ENCODE measurements at places on chromosomes 7 and 10.

GRCh38 chr7:158996214-158997109 is 140.1 kb downstream of the DYNC2I1 start:
- DNase-seq, result no peak

DNA sequence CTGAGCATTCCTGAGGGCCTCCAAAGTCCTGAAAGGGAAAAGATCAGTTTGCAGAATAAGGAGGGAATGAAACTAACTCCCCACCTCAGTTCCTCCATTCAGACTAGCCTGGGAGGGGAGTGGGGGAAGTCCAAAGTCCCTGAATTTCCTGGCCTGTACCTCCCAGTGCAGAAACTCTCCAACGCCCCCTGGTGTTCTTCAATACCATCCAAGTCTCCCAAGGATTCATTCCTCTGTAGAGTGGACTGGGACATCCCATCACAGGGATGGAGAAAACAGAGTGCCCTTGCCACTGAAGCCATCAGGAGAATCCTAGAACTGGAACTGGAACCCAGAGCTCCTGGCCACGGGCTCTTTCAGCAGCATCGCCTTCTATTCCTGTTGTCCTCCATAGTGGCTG is 1.6 kb upstream of the COL13A1 start:
- DNase-seq, result no peak

DNA sequence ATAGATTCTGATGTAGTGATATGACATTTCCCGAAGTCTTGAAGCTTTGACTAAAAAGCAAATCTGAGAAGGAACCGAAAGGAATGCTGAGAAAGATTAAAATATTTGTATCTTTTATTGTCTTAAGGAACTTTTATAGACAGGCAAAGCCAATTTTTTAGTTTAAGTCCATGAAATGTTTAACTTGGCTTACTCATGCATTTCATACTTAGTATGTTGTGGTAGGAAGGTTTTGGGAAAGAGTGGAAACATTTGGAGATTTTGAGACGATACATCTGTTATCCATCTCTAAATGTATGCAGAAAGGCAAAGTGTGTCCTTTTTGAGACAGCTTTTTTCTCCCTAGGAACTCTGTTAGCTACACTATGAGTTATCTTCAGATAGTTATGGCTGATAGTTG is 10.1 kb downstream of the TBC1D12 start:
- no peak for DNase-seq

GRCh38 chr10:75293446-75293820 is 57.7 kb upstream of the COMTD1 start:
- DNase-seq, result no peak

- DNase-seq, result no peak
Measured at GRCh38 chr7:49127359-49127913, 203.1 kb downstream of the CDC14C start.

DNA sequence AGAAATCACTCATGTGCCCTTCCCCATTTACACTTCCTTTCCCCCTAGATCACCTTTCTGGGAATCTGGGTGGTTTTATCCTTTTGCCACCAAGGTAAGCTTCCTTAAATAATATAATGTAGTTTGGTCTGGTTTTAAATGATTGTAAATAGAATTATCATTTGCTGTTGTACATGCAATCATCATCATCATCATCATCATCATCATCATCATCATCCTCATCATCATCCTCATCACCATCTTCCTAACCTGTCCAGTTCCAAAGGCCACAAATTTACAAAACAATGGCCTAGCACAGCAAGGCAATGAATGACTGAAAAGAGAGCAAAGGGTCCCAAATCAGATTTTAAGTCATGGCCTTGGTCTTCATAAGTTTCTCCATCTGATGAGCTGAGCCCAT is 329.7 kb downstream of the PLXNA4 start:
- DNase-seq, result no peak

DNA sequence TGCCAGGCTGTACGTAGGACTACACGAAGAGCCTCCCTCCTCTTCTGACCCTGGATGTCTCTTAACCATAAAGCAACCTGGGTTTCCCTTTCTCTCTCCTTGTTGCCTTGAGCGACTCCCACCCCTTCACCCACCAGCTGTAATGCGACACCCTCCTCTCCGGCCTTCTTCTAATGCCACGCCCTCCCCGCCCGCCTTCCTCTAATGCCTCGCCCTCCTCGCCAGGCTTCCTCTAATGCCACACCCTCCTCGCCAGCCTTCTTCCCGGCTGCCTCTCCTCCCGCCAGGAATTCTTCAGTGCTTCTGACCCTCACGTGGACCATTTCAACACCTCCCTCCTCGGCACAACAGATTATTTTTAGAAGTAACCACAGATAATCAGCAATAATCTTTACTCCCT is 348.5 kb upstream of the SHH start:
- DNase-seq, result no peak

GRCh38 chr7:137453356-137453755 is 109.8 kb upstream of the PTN start:
- DNase-seq, result no peak

DNA sequence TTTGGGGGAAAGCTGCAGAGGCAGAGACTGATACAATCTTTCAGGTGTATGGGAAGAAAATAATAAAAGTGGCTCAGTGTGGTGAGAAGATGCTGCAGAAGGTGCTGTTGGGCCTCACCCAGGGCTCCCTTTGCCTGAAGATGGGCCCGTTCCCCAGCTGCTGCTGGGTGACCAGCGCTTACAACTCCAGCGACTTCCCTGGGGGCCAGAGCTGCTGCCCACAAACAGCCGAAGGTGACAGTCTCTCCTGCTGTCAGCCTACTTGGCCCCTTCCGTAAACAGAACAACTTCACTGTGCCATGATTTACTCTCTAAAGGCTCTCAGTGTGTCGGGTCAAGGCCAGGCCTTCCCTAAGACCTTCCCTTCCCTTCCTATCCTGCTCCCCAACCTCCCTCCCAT is 93.6 kb upstream of the PCBD1 start:
- no peak for DNase-seq

DNA sequence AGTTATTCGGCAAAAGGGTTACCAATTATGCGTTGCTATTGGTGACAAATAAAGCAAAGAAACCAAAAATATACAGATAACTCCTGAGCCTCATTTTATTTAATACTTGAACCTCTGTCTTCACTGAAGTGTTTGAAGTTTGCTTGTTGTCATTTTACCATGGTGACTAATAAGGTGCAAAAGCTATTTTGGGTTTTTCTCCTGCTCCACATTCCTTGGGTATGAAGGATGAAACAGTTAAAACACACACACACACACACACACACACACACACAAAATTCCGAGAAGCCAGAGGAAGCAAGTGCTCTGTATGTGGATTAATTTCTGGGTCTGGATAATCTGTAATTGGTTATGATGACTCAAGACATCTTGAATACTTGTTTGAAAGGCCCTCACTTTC is 246.5 kb downstream of the COBL start:
- DNase-seq, result no peak

All from cerebellar nuclear complex (tissue), 1 donor.